ENCODE measurements at places on chromosomes 5 and 9.
A peak's percentile ranks its signal among the peaks of the same experiment; 100 is the strongest.

DNA sequence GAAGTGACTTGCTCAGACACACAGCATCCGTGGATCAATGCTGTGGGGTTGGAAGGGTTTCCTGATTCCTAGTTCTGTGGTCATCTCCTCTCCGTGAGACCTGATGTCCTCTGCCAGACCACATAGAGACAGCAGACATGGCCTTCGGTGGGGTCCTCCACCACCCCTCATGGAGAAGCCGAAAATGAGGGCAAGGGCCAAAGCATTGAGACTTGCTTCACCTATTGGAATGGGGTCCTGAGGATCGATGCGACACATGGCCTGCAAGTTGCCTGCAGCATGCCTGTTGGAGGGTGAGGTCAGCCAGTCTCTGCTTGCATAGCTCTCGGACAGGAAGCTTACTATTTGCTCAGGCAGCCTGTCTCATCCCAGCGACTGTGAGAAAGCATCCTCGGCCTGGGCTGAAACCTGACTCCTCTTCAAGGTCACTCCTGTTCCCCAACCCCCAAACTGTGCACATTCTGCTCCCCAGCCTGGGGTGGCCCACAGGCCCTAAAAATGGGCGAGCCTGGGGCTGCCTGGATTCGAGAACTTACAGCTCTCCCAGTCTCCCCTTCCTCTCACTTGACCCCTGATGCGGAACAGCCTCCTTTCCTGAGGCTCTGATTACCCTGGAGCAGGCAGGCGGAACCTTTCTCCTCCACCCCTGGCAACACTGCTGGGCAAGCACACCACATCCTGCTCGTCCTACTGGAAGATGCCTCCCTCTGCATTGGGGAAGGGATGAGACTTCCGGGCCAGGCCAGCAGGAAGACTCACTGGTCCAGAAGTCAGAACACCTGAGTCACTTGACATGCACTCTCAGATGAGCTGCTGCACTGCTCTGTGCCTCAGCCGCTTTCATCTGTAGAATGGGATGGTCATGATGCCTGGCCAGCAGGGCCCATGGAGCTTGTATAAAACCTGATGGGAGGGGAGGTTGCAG, 186.9 kb downstream of the RGS3 start:
- DNase-seq = no peak

DNA sequence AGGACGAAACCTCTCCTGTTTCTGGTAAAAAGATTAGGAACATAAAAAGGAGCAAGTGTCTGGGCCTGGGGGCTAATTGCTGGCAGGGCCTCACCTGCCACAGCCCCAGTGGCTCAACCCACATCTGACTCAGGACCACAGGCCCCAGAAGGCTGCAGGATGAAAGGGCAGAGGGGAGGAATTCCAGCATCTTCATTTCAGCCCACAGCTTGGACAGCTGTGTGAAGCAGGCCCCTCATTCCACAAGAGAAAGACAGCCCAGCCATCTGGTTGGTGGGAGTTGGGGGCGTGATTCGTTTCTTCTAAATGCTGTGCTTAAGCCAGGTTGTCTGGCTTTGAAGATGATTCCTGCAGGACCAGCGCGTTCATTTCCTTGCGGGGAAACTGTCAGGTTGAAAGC, 29.1 kb downstream of the NKX2-5 start:
- DNase-seq = no peak

- peak; percentile 59 for DNase-seq
Measured at GRCh38 chr5:7745882-7746610, 104.9 kb downstream of the CFAP90 start.

DNA sequence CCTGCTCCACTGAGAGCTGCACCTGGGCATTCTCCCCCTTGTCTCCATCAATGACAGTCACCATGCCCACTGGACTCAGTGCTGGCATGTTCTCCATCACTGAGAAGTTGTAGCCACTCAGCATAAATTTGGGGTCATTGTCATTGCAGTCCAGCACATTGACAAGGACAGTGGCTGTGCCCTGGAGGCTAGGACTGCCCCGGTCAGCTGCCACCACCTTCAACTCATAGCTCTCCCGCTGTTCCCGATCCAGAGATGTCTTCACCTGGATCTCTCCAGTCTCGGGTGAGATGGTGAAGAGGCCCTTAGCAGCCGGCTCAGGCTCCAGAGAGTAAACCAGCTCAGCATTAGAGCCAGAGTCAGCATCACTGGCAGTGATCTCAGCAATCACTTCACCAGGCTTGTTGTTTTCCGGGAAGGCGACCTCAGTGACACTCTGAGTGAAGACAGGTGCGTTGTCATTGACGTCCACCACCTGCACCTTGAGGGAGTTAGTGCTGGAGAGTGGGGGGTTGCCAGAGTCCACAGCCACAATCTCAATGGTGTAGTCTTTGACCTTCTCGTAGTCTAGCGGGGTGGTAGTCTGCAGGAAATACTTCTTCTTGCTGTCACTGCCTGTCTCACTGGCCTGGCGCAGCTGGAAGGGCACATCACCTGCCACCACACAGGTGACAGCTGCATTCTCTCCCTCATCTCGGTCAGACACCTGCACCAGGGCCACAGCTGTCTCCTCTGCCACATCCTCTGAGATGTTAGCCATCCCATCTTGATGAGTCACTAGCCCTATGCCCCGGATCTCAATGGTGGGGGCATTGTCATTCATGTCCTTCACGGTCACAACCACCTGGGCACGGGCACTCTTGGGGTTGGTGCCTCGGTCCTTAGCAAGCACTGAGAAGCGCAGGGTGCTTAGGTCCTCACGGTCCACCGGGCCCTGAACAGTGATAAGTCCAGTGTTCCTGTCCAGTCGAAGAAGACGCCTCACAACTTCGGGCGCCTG, 13.5 kb downstream of the PCDH1 start:
- DNase-seq = no peak

- no peak for DNase-seq
Measured at GRCh38 chr5:126188804-126189203, 234.4 kb upstream of the GRAMD2B start.

DNA sequence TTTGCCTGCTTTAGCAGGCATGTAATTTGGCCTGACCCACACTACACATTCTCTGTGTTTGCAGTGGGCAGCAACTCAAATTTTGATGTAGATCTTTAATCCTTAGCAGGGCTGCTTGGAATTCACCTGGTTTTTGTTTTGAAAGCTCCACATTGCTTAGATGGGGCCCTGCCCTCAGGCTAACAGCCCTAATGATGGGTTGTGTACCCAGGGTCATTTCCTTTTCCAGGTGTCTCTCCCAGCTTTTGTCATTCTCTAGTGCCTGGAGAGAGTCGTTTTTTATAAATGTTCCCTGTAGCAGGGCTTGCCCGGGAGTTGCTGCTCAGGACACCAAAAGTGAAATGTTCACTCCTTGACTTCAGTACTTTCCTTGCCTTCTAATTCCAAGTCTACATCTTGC, 126.3 kb downstream of the TRIO start:
- DNase-seq = no peak

- no peak for DNase-seq
Measured at GRCh38 chr9:116940614-116941215, 253.6 kb downstream of the TRIM32 start.

GRCh38 chr5:66553916-66554575, 42.1 kb upstream of the MAST4 start:
- no peak for DNase-seq

DNA sequence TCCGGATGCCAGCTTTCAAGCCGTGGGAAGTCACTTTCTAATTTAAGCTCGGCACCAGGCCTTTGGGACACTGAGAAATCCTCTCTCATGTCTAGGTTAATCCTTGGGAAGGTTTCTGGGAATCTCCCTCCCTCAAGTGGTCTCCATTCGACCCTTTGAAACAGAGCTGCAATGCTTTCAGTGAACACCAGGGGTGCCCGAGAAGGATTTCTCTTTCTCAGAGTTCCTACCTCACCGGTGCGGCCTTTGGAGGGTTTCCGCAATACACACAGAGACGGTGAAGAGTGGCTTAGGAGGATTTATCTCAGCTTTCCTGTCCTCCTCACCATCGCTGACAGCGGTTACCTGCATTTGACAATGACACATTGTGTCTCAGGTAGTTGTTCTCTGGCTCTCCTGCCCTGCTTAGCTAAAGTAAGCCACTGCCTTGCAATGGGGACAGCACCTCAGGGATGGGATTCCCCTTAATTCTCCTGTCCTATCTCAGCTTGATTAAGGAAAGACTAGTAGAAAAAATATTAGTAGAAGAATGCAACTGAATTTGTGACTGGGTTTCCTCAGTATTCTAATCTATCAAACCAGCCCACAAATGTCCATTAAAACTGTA, 180.6 kb downstream of the GABRG2 start:
- DNase-seq = peak; percentile 48

GRCh38 chr9:18447131-18447530, 26.8 kb upstream of the ADAMTSL1 start:
- DNase-seq = no peak

DNA sequence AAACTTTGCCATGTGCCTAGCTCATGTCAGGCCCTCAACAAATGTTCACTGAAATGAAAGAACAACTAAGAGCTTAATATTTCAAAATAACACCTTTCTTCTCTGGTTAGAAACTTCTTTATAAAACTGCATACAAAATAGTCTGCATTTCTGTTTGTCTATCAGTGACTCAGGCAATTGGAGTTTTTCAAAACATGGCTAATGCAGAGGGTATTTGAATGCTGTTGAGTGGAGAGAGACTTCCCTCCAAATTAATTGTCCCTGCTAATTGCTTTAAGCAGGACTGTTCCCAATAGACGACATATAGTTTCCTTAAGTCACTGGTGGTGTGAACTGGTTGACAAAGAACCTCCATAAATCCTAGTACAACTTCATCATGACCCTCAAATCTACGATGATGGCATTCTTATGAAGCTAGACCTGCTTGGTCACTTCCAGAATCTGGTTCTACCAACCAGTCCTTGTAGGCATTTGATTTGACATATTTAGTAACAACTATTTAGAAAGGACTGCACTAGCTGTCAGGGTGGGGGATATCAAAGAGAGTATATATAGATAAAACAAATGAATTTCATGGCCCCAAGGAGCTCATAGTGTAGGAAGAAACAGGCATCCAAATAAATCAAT, 84.5 kb downstream of the PRLR start:
- no peak for DNase-seq

DNA sequence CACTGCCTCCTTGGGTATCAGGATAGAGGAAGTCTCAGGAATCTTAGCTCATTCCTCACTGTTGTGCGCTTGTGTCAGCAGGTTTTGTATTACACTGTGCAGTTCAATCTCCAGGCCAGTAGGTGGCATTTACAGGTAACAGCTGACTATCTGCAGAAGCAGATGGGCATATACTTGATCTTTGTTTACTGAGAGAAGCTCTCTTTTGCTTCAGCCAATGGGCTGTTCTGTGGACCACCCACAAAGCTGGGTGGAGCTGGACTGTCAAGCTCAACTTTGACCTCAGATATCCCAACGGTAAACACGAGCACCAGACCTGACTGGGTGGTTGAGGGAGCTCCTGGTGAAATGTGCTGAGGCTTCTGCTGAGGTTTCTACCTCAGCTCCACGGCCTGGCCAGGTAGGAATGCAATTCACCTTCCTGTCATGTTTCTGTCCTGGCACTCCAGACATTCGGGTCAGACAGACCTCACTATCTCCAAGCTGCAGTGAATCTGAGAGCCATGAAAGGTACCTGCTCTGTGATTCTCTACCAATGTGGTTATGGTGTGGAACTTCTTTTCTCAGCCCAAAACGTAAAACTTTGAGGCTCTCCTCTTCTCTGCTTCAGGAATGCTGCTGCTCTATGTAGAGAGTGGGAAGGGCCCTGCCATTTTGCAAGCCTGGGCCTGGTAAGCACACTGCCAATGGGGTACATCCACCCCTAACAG, 167.9 kb upstream of the ACTBL2 start:
- DNase-seq = peak; percentile 80

DNA sequence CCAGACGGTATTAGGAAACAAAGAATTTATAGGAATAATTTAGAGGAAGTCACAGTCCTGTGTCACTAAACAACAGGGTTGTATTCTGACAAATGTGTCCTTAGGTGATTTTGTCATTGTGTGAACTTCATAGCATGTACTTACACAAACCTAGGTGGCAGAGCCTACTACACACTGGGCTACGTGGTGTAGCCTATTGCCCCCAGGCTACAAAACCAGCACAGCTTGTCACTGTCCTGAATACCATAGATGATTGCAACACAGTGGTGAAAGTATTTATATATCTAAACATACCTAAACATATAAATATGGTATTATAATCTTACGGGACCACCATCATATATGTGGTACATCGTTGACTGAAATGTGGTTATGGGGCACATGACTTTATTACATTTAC, 69.3 kb downstream of the COL23A1 start:
- DNase-seq = no peak

GRCh38 chr5:173271419-173271818, 36.4 kb upstream of the NKX2-5 start:
- no peak for DNase-seq

DNA sequence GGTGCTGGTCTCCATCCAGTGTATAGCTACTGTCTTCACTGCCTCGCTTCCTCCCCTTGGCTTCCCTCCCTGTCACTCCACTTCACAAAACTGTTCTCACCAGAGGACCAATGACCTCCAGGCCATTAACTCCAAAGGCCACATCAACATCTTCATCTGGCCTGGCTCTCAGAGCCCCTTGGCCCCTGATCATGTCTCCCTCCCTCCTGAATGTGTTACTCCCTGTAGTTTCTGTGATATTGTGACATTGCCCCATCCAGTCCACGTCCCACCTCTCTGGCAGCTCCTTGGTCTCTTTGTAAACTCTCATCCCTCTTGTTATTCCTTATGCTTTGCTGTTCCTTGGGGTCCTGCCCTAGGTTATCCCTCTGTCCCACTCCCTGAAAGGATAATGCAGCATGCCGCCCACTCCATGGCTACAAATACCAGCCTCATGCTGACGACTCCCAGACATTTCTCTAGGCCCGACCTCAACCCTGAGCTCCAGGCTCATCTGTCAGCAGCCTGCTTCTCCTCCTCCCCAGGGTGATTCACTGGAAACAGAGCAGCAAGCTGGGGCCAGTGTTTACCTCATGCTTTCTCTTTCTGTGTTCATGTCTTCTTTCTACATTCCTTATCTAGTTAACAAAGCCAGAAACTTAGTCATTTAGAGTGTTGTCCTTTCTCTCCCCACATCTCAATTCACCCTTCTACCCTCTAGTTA, 312.2 kb downstream of the SPOCK1 start:
- DNase-seq = no peak

- no peak for DNase-seq
Measured at GRCh38 chr9:33820231-33820745, 3.3 kb downstream of the UBE2R2 start.

GRCh38 chr9:20980832-20981455, 50.5 kb downstream of the HACD4 start:
- no peak for DNase-seq

DNA sequence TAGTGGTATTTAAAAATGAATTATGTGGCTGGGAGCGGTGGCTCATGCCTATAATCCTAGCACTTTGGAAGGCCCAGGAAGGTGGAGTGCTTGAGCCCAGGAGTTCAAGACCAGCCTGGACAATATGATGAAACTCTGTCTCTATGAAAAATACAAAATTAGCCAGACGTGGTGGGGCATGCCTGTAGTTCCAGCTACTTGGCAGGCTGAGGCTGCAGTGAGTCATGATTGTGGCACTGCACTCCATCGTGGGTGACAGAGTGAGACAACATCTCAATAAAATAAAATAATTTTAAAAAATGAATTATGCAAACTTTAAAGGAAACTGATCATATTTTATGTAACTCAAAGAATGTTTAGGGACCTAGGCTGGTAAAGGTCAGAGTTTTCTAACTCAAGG, 310.8 kb upstream of the DMRT1 start:
- no peak for DNase-seq

- DNase-seq = no peak
Measured at GRCh38 chr5:112685386-112685785, 52.3 kb upstream of the APC start.

All from iPS DF 19.7 (cell line).